Breast epithelium (tissue), 4 donors: ENCODE measurements at places on chromosomes 6 and 20. TPM values are rescaled to one million over a fixed set of nuclear protein-coding genes. Genes with fewer than 3 reads are reported as not detected.

DNA sequence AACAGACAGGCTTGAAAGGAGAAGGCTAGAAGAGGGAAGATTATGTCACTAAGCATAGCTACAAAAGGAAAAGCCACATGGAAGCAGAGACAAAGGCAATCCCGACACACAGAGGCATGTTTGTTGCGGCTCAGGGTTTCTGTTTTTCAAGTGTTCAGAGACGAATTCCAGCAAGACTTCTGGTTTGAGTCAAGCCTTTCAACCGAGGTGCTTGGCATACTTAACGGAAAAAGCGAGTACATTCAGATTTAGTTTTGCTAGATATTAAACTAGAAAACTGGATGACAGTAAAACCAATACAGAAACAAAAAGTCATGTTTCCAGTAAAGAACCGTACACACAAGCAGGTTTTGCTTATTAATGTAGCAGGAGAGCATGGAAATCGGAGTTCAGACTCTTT lies 27.2 kb downstream of the MCUR1 start:
- no peaks in the 10 kb centered on the region for H3K4me1 ChIP-seq
- no peaks in the 10 kb centered on the region for H3K36me3 ChIP-seq
- H3K4me3 ChIP-seq, result no peak overlapping the region
- H3K27me3 ChIP-seq, result no peaks in the 10 kb centered on the region

GRCh38 chr6:131694832-131695426 lies 6.3 kb downstream of the OR2A4 start:
- H3K36me3 ChIP-seq, result no peaks in the 10 kb centered on the region
- H3K4me1 ChIP-seq, result no peaks in the 10 kb centered on the region
- no peaks in the 10 kb centered on the region for H3K27me3 ChIP-seq
- no peak overlapping the region for H3K4me3 ChIP-seq
- no peak overlapping the region for H3K27ac ChIP-seq

DNA sequence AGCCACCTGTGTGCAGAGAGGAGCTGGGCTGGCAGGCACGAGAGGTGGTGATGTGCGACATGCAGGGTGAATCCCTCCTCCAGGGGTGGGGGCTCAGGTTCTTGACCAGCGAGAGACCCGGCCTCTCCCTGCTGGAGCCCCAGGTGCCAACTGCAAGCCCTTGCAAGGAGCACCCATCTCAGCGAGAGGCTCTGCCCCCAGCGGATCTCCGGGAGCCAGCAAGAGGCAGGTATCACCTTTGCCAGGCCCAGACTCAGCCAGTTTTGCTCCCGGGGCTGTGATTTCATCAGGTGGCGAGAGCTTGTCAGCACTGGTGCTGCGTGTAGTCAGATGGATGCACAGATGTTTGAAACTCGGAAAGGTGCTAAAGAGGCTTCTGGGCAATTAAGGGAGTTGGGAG lies 87.7 kb downstream of the TFAP2C start:
- H3K36me3 ChIP-seq, result no peaks in the 10 kb centered on the region
- H3K27ac ChIP-seq, result peak overlapping the region; percentile 52
- peak; percentile 86 for DNase-seq

DNA sequence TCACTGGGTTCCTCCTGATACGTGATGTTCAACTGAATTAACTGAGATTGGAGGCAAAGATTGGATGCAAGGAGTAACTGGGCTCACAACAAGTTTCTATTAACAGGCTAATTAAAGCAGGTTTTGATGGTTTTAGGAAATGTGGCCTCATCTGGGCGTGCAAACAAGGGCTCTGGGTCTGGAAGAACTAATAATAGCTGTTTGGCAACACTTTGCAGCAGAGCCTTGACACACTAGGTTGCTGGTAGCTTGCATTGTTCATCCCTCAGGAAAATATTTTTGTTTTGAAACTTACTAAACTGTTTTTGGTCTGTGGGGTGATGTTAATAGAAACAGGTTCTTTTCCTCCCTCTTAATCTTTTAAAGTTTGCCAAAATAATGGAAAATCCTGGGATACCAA lies 117.2 kb upstream of the CD93 start:
- no peak for DNase-seq
- no peaks in the 10 kb centered on the region for H3K27me3 ChIP-seq
- no peaks in the 10 kb centered on the region for H3K36me3 ChIP-seq

GRCh38 chr20:59985164-59985563 lies 26.9 kb downstream of the CDH26 start:
- H3K4me1 ChIP-seq, result no peaks in the 10 kb centered on the region
- H3K4me3 ChIP-seq, result no peak overlapping the region

DNA sequence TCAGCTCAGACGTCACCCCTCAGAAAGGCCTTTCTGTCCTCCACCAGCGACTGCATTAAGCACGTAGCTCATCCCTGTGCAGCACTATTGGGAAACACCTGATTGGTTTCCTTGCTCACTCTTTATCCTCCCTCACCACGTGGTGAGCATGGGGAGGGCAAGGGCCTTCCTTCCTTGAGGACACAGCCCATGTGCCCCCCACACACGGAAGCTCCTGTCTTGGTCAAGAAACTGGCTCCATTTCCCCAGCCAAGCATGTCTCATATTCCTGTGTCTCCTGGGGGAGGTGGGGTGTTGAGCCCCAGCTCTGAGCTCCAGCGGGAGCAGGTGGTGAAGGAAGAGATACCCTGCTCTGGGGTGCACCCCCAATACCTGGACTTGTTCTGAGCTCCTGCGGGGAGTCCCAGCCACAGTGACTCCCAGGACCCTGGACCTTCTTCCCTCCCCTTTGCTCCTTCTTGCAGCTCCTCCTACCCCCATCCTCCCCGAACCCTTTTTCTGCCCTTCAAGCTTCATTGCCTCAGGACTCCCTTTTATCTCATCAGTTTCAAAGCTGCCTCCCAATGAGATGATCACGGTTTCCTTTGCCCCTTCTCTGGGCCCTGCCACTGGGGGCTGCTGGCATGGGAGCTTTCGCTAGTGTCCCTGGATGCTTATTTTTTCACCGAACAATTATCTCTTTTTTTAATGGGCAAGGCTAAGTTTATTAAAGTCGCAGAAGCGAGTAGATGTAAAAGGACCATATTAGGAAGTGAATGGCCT lies 230.1 kb downstream of the TFAP2C start:
- no peaks in the 10 kb centered on the region for H3K27me3 ChIP-seq
- H3K27ac ChIP-seq, result peak overlapping the region; percentile 92
- no peak overlapping the region for H3K4me3 ChIP-seq
- no peaks in the 10 kb centered on the region for H3K36me3 ChIP-seq

DNA sequence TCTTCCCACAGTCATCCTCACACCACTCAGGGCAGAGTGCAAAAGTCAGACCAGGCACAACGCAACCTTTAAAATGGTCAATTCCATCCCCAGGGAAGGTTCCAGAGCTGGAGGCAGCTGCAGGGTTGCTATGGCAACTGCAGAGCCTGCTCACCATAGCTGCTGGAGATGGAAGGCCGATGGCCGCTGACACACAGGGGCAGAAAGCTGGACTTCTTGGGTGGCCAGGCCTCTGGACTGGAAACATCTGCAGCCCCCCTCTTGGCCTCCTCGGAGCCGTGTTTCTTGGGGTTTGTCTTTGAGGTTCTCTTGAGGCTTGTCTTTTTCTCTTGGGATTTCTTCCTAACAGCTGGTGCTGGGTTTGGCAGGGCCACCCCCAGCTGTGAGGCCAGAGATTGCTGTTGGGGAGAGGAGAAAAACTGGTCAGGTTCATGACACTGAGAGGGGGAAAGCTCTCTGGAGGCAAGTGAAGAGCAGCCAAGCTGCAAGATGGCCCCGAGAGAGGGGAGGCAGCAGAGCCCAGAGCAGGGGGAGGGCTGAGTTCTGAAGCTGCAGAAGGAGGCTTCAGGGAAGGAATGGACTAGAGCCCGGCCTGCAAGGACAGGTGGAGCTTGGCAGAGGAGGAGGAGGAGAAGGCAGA lies 10.2 kb downstream of the BNIP5 start:
- no peak overlapping the region for H3K27ac ChIP-seq
- no peak for DNase-seq
- H3K4me3 ChIP-seq, result no peak overlapping the region
- H3K27me3 ChIP-seq, result no peaks in the 10 kb centered on the region

DNA sequence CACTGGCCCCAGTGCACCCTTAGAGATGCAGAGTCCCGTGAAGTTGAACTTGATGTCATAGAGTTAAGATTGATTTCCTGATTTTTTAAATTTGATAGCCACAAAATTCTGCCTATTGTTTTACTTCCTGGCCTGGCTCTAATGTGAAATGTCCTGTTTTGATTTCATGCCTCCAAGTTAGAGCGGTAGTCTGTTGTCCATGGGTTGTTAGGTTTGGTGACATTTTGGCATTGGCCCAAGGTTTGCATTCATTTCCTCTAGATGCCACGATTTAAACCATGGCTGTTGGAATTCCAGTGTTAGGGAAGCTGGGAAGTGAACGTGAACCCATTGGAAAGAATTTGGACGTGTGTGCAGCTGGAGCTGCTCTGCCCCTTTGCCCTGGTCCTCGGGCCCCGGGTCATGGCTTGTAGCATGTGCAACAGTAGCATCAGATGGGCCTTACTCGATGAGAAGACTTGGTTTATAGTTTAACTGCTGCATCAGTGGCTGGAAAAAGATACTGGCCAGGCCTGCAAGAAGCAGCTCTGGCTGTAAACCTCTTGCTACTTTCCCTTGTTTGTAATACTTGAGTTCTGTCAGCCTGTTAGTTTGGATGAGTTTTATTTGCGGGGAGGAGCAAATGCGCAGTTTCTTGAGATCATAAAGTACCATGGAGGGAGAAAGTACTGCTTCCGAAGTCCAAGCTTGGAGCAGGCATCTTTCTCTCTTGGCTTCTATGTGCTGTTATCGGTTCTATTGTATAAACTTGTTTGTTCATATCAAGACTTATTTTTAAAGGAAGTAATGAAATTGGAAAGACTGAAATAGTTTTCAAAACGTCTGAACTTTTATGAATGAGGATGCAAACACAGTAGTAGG lies 121.4 kb upstream of the CLDN20 start:
- no peak for DNase-seq
- H3K4me1 ChIP-seq, result no peaks in the 10 kb centered on the region
- H3K27me3 ChIP-seq, result no peaks in the 10 kb centered on the region
- peak overlapping the region; percentile 35 for H3K4me3 ChIP-seq
- no peak overlapping the region for H3K27ac ChIP-seq
- H3K36me3 ChIP-seq, result no peaks in the 10 kb centered on the region

GRCh38 chr6:42726026-42726425 lies 3.6 kb upstream of the PRPH2 start:
- H3K27me3 ChIP-seq, result no peaks in the 10 kb centered on the region

- H3K36me3 ChIP-seq, result no peaks in the 10 kb centered on the region
- no peak overlapping the region for H3K4me3 ChIP-seq
- no peaks in the 10 kb centered on the region for H3K4me1 ChIP-seq
- no peaks in the 10 kb centered on the region for H3K27me3 ChIP-seq
These were observed 3.8 kb downstream of the GID8 start for GRCh38 chr20:62941792-62942191.

DNA sequence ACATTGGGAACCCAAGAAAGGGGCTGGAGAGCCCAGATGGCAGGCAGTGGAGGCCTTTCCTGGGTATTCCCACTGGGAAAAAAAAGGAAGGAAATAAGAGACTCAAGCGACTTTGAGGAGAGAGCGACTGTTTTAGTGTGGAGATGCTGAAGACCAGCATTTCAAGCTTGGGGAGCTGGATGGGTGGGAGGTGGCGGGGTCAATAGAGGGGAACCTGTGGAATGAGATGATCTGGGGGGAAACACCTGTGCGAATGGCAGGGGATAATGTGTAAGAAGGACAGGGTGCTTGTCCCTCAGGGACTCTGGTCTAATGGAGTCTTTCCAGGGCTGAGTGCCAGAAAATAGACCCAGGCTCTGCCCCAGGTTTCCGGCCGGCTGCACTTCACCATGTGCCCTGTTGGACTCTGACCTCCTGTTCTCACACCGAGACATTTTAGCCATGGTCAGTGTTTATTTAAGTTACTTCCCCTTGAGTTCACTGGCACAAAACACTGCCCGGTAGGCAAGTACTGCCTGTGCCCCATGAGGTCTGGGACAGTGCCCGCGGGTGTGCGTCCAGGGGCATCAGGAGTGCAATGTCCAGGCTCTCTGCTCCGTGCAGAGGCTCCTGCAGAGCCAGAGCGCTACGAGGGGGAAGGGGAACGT lies 50.4 kb upstream of the NKX2-2 start:
- H3K27me3 ChIP-seq, result peaks cover 29% of the 10 kb centered on the region
- no peaks in the 10 kb centered on the region for H3K4me1 ChIP-seq
- H3K4me3 ChIP-seq, result no peak overlapping the region
- H3K36me3 ChIP-seq, result no peaks in the 10 kb centered on the region
- DNase-seq, result no peak

Gene STXBP5
- 21.3 TPM for total RNA-seq
